WTC11 (cell line): ENCODE measurements at places on chromosomes 5 and 9. TPM values are rescaled to one million over a fixed set of nuclear protein-coding genes. Genes with fewer than 3 reads are reported as not detected.
A peak's percentile ranks its signal among the peaks of the same experiment; 100 is the strongest.

DNA sequence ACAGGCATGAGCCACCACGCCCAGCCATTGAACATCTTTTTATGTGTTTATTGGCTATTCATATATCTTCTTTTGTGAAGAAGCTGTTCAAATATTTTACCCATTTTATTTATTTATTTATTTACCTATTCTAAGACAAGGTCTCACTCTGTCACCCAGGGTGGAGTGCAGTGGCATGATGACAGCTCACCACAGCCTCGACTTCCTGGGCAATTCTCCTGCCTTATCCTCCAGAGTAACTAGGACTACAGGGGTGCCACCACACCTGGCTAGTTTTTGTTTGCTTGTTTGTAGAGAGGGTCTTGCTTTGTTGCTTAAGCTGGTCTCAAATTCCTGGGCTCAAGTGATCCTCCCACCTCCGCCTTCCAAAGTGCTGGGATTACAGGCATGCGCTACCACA, 33.5 kb downstream of the NAIF1 start:
- DNase-seq, result no peak

GRCh38 chr5:64939772-64940510, 171.2 kb downstream of the CWC27 start:
- DNase-seq, result peak; percentile 41

DNA sequence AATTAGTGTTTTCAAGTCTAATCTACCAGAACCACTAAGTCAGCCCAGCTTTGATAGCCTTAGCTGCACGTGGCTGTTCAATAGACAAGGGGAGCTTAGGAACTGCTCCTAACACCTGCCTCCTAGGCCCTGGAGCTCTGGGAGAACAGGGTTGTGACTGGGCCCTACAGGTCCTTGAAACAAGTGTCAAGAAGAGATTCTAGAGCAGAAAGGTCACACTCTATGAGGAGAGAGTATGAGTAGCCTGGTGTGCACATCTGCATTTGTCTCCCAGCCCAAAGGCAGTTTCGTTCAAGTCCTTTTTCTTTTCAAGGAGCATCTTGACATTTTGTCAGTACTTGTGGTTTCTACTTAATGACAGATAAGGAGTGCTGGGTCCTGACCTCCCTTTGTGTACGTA, 206.1 kb downstream of the PRELID2 start:
- DNase-seq, result no peak

Gene TAF11L9
- total RNA-seq, result not detected in 3 replicates

Gene GPRIN1
- 5.4 to 8.5 TPM (median 5.8 TPM) in 3 replicates for total RNA-seq

Gene CATSPER3
- 0.34 to 0.44 TPM (median 0.37 TPM) in 3 replicates for total RNA-seq
